ENCODE measurements at places on chromosomes 16 and 17. TPM values are rescaled to one million over a fixed set of nuclear protein-coding genes. Genes with fewer than 3 reads are reported as not detected.

RSL1D1 gene
- 83.1 TPM for total RNA-seq

HSBP1 gene
- 74.3 TPM for total RNA-seq

CD300C gene
- 2.9 TPM for total RNA-seq

NXN gene
- total RNA-seq = 23.4 TPM

MSL1 gene
- total RNA-seq = 81.0 TPM

ZPBP2 gene
- total RNA-seq = not detected

SP6 gene
- total RNA-seq = 0.81 TPM

NEUROD2 gene
- not detected for total RNA-seq

DNA sequence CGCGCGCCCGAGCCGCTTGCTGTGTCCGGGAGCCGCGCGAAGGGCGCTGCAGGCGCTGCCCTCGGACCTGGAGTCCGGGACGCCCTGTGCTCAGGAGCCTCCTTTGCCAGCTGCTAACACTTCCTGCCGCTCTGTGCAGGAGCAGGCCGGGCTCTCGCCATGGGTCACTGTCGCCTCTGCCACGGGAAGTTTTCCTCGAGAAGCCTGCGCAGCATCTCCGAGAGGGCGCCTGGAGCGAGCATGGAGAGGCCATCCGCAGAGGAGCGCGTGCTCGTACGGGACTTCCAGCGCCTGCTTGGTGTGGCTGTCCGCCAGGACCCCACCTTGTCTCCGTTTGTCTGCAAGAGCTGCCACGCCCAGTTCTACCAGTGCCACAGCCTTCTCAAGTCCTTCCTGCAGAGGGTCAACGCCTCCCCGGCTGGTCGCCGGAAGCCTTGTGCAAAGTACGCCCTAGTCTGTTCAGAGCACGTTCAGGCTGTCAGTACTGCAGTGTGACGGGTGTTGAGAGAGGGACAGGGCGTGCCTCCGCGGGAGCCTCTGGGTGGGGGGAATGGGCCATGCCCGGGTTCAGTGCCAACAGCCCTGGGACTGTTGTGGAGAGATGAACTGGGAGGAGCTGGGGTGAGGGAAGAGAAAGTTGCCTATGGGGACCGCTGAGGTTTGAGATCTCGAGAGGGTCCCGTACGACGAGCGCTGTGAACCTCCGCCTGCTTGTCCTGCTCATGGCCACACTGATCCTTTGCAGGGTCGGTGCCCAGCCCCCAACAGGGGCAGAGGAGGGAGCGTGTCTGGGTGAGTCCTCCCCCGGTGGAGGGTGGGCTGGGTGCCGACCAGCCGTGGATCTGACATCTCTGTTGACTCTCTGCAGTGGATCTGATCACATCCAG is 1.3 kb downstream of the ZNF276 start:
- no peak for DNase-seq

GRCh38 chr16:84489131-84489530 is 15.3 kb downstream of the MEAK7 start:
- DNase-seq = no peak

- DNase-seq = no peak
Observed at GRCh38 chr17:63126607-63127006, 160.6 kb downstream of the TANC2 start.

- no peak for DNase-seq
Observed at GRCh38 chr17:4446326-4447071, 12.8 kb downstream of the SPNS3 start.

DNA sequence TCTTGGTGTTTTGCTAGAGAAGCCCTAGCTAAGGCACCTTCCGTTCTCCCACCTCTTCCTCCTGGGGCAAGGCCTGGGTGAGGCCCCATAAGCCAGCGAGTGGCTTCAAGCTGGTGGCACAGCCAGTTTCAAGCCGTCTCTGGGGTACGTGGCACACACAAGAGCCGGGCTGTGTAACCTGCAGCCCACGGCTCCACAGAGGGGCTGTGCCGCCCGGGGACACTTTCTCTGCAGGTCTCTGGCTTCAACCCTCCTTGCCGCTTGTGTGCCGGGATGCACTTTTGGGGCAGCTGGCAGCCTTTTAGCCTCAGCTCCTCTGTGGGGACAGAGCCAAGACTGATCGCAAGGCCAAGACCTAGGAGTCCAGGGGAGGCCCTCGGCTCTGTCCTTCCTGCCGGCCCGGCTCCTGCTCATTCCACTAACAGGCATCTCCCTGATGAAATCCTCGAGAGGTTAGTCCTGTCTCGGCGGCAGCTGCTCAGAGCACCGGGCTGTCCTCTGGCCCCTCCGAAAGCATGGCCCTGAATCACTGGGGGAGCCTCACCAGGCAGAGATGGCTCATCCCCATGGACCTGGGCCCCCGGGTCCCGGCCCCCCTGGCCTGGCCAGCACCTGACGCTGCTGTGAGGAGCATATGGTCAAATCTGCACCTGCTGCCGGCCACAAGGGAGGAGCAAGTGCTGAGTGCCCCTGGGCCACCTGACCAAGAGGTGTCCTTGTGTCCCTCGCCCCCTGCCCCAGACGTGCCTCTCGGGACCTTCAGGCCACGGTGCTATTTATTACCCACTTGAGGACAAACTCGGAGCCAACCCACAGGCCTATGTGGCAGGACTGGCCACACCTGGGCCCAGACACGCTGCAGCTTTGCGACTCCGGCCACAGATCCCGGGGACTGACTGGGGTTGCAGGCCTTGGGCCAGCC is 98.5 kb downstream of the METRNL start:
- no peak for DNase-seq

- no peak for DNase-seq
Observed at GRCh38 chr17:75525806-75526554, 483 bp downstream of the LLGL2 start.

DNA sequence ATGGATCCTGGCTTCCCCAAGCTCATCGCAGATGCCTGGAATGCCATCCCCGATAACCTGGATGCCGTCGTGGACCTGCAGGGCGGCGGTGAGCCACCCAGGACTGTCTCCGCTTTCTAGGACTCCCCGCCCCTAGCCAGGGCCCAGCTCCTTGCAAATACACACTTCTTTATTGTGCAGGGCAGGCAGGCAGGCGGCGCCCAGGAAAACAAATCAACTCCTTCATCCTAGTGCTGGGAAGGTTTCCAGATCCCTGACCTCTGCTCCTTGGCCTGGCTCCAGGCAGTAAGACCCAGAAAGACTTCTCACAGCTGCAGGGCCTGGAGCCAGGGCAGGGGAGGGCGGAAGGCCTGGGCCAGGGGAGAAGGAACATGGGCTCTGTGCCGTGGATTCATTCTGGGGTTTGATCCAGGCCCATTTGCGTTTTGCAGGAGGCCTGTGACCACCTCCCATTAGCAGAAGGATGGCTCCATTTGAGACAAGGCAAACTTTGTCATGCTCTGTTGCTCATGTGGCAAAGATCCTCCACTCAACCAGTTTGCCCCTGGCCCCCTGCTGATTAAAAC is 6.0 kb upstream of the LPCAT2 start:
- peak; percentile 87 for DNase-seq

DNA sequence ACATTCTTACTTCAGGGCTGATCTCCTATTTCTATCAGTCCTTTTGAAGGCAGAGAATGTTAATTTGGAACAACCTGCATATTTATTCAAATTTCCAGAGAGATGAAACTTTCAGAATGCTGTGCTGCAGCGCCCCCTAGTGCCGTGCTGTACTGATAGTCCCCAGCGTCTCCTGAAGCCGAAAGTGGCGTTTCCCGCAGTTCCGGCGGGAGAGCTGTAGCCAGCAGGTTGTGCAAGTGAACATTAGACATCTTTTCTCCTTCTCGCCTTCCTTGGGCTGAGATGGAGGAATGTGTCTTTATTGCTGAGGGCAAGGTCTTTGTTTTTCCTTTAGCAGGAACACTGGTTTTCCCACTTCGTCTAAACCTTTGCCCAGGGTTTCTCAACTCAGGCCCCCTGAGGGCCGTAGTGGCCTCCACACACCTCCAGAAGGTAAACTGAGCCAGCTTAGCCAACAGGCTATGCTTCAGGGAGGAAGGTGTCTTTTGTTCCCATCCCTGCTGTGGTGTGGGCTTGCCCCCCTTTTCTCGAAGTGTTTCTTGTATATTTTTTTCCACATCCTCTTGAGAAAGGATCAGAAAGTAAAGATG is 26.4 kb downstream of the USP10 start:
- DNase-seq = peak; percentile 93

- no peak for DNase-seq
Observed at GRCh38 chr16:52092126-52092525, 454.8 kb downstream of the TOX3 start.

GRCh38 chr16:660459-661183 is 7.3 kb upstream of the RHOT2 start:
- DNase-seq = peak; percentile 95

- no peak for DNase-seq
Observed at GRCh38 chr16:86740298-86740697, 161.9 kb downstream of the FOXL1 start.

GRCh38 chr16:57871456-57871855 is 69.2 kb upstream of the KIFC3 start:
- no peak for DNase-seq

DNA sequence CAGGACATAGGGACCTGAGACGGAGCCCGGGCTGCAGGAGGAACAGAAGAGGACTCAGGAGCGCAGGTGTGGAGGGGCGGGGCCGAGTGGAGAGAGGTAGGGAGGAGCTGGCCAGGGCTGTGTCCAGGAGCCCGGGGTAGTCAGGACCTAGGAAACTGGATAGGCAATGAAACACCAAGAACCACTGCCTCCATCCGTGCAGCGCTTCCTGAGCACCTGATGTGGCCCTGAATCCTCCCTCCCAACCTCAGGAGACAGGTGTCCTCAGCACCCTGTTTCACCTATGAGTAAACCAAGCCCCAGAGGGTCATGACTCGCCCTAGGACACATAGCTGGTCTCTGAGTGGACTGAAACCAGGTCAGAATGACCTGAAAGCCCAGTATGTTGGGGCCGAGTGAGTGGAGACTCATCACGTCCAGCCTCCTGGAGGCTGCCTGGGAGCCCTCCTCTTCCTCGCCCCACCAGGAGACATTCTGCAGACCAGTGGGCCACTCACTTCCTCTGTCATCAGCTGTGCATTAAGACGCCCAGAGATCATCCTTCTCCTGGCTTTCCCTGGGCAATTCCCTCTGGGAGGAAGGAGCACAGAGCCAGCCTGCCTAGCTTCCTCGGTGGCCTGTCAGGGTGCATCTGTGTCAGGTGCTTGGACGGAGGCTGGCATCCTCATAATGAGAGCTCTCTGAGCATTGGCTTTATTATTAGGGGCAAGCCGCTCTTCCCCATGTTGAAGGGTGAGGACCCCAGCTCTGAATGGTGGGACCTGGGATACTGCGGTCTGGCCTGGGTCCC is 72.8 kb downstream of the SCNN1B start:
- DNase-seq = no peak

DNA sequence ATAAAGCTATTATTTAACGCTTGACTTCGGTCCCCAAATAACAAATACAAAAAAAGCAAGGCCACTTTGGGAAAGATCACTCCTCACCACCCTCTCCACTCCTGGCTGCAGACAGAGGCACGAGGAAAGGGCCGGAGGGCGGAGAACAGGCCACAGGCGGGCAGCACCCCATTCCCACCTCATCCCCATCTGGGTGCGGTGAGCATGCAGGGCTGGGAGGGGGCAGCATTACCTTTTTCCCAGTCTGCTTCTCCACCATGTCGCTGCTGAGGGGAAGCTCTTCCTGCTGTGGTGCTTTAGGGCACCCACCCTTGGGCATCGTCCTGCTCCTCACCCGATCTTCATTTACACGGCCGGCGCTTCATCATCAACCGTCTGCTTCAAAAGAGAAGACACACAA is 99.2 kb downstream of the ZNF778 start:
- DNase-seq = no peak

GRCh38 chr16:71205482-71206131 is 24.9 kb downstream of the HYDIN start:
- DNase-seq = no peak
